ENCODE measurements at places on chromosomes 16 and 17.

DNA sequence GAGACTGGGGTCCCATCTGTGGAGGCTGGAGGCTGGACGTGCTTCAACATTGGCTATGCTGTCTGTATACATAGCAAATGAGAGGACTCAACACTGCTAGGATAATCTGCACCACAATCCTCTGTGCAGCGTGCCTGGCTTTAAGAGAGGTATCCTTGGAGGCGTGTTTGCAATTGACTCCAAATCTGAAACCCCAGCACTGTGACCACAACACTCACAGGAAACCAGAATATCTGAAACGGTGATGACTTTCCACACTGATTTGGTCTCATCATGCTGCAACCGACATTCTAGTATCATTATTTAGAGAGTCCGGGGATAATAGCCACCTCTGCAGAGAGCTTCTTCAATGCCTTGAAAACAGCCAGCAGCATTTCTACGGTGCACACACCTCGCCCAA lies 35.1 kb downstream of the TLE7 start:
- DNase-seq, result no peak

GRCh38 chr17:74999523-74999922 lies 12.1 kb downstream of the CDR2L start:
- no peak for DNase-seq

- no peak for DNase-seq
Measured at GRCh38 chr17:20926532-20926931, 116.3 kb downstream of the USP22 start.

- no peak for DNase-seq
Measured at GRCh38 chr17:30393491-30393890, 14.8 kb downstream of the CPD start.

DNA sequence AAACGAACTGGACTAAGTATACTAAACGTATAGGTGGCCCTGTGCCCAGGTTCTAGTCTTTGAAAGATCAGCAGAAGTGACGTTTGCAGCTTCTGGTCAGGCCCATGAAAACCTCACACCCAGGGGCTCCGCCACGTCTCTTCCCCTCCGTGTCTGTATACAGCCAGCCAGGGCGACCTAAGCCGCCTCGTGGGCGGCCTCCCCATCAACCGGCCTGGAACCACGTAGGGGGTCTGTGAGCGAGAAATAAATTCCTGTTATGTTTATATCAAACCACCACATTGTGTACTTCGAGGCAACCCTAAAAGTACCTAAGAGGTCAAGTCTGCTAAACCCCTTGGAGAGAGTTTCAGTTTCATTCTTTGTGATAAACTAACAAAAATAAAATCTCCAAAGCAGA lies 6.8 kb downstream of the TK1 start:
- DNase-seq, result no peak

GRCh38 chr17:57888311-57889216 lies 38.7 kb upstream of the MRPS23 start:
- DNase-seq, result no peak

- no peak for DNase-seq
Measured at GRCh38 chr17:45888392-45888791, 6.0 kb upstream of the MAPT start.

GRCh38 chr16:46972429-46973206 lies 856 bp downstream of the DNAJA2 start:
- DNase-seq, result no peak

DNA sequence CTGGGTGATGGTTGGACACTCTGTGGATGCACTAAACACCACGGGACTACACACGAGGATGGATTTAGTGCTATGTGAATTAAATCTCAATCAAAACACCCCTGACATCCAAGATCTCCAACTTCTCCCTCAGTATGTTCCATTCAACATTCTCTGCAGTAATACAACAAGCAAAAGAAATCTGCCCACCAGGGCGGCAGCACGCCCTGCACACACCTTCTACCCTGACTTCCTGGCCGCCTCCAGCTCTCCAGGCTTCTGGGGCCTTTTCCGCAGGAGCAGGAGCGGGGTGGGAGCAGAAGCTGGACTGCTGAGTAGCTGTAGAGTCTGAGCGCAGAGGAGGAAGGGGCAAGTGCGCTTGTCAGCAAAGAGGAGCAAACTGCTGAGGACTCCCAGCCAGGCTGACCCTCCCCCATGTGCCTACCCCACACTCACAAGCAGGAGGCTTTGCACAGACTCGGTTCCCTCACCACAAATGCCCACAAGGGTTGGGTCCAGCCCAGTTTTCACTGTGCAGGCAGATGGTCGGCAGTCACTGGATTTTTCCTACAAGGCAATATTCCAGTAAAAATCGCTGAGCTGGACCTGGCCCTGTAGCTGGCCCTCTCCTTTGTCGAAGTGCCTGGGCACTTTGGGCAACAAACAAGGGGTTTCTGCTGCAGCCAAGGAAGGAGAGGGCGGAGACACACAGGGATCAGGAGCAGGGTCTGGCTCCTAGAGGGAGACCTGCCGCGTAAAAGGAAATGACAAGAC lies 22.8 kb downstream of the ZDHHC7 start:
- no peak for DNase-seq
